Activated T-helper 1 cell treated with Interleukin-2 at 50 U/mL for 16 hours (primary cell): ENCODE measurements at places on chromosomes 3 and 15.

DNA sequence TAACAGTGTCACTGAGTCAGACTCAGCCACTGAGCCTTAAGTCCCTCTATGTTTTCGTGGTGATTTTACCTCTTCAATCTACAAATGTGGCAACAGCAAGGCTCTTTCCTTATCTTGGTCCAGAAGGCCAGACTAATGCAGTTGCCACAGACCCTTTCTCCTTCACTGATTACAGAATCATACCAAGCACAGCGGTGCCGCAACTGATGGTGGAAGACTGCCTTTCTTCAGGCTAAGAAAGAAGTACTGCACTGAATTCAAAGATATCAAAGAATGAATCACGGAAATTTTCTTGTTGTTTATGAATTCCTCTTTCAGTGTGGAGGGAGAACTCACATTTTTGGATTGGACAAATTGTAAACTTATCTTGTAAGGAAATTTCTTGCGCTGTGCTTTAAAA lies 18.6 kb downstream of the DCP1A start:
- DNase-seq, result no peak

DNA sequence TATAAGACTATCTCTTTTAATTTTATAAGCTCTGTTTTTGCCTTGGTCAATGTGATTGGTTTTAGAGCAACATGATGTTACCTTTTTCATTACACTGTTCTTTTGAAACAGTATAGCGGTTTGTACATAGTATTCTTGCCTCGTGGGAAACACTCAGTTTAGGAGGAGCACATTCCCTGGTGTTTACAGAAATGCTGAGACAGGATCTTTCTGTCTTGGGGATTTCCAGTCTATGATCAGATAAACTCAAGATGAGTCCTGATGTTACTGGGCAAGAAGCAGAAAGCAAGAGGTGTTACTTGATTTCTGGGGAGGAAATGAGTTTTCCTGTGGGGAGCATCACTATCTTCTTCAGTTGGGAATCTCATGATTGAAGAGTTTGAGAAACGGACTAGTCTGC lies 2.5 kb downstream of the TMEM266 start:
- no peak for DNase-seq

- no peak for DNase-seq
Measured at GRCh38 chr15:96300836-96301235, 29.7 kb upstream of the NR2F2 start.

DNA sequence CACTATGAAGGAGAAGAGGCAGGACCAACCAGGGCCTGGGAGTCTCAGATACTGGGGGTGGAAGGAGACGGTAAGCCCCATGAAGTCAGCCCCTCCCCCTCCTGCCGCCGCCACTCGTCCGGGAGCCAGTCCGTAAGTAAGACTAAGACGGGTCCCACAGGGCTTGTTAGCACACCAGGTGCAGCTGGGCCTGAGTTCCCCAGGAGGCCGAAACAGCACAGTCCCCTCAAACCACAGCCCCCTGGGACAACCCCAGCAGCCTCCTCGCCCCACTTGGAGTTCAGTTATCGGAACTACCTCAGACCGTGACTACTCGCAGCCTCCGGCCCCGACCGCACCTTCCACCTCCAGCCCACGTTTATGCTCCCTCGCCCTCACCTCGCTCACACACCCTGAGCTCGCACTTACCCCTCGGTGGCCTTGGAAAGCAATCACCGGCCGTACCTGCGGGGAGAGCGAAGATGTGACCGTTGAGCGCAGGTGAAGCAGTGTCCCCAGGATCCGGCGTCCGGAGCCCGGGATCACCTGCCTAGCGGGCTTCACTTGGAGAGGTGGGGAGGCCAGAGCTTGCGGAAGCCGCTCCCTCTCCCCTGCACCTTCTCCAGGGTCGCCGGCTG lies 557 bp downstream of the ELL3 start:
- no peak for DNase-seq

GRCh38 chr3:12959410-12959809 lies 113.8 kb downstream of the IQSEC1 start:
- DNase-seq, result no peak

- no peak for DNase-seq
Measured at GRCh38 chr3:190001426-190001825, 119.3 kb downstream of the P3H2 start.

DNA sequence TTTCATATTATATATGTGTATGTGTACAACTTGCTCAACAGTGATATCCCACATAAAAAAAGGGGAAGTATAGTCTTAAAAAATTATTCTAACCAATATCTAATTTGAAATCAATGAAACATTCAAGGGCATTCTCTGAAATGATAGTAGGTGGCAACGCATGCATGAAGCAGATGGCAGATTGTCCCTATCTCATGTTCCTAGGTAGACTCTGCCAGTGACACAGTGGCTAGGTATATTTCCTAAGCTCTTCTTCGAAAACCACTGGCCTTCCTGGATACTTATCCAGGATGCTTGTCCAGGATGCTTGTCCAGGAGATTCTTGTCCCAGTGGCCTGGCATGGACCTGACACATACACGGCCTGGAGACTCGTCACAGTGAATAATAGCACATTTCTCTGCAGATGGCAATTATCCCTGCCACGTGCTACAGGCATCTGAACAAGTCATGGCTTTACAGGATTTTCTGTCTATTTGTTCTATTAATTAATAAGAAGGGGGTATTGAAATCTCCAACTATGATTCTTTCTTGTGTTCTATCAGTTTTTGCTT lies 54.9 kb downstream of the OCA2 start:
- DNase-seq, result no peak

DNA sequence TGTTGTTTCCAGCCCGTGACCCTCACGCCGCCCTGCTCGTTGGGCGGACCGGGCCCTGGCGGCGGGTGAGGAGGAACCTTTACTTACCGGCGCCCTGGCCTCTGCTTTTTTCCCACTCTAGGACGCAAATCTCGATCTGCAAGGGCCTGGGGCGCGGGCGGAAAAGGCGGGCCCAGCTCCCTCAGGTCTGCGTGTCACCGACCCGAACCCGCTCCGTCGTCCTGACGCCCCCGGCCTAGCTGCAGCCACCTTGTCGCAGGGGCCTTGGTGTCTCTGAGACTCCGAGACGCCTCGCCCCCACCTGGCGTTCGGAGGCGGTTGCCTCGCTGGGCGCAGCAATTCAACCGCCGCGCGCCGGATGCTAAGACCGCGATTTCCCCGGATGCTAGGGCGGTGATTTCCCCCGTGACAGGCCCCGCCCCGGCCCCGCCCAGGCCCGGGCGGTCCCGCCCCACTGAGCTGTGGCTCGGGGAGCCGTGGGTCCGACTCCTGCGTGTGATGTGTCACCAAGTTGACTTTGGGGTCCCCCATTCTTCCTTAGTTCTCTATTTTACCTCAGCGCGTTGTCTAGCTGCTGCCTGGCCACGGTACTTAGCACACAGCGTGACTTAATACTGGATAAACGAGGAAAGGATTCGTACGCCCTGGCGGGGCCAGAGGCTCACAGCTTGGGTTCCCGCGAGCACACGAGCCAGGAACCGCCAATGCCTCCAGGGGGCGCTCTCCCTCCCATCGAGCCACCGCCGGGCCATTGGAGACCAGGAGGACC lies at the start of gene RPL39L:
TSS of gene RPL39L (minus strand) at position 371 of the 769 bp plus-strand sequence. CDS start 18,196 bp downstream, outside the sequence.
- peak; percentile 85 for DNase-seq

DNA sequence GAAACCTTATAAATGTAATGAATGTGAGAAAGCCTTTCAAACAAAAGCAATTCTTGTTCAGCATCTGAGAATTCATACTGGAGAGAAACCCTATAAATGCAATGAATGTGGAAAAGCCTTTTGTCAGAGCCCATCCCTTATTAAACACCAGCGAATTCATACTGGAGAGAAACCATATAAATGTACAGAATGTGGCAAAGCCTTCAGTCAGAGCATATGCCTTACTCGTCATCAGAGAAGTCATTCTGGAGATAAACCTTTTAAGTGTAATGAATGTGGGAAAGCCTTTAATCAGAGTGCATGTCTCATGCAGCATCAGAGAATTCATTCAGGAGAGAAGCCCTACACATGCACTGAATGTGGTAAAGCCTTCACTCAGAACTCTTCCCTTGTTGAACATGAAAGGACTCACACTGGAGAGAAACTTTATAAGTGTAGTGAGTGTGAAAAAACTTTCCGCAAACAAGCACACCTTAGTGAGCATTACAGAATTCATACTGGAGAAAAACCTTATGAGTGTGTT lies 5.3 kb downstream of the ZNF501 start:
- DNase-seq, result no peak

- DNase-seq, result no peak
Measured at GRCh38 chr15:31439328-31439727, 112.7 kb downstream of the KLF13 start.

- no peak for DNase-seq
Measured at GRCh38 chr3:32041316-32041715, 59.8 kb downstream of the ZNF860 start.

- DNase-seq, result no peak
Measured at GRCh38 chr3:120601554-120601953, 5.4 kb downstream of the NDUFB4 start.

- DNase-seq, result no peak
Measured at GRCh38 chr15:63528138-63528659, 23.8 kb downstream of the USP3 start.

- DNase-seq, result no peak
Measured at GRCh38 chr3:172528677-172529076, 5.4 kb upstream of the TNFSF10 start.

DNA sequence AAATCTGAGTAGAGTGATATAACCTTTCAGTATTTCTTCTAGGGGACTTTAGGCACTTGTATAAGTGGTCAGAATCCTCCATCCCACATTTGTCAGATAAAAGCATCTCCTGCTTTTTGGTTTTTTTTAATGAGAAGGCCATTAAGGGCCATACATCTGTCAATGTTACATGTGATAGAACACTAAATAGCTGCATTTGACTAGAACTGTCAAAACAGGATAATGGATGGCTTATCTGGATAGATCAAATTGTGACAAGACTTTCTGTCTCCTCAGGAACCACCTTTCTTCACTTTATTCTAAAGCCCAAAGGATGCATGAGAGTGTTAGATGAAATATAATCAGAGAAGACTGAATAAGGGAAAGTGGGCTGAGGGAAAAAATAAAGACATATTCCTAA lies 533.4 kb upstream of the TGFBR2 start:
- DNase-seq, result no peak

DNA sequence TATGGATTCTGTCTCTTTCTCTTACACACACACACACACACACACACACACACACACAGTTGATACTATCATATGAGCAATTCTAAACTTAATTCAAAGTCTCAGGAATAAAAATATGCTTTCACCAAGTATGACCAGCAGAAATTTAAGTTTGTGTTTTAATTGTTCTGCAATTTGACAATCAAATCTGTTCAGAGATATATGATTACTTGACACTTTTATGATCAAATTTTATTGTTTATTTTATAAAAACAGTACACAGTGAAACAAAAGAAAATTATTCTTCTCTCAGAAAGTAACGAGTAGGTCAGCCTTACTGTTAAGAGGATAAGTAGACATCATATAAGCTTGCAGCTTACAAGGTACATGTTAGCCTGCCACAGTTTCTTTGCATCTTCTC lies 114.3 kb downstream of the NEK10 start:
- DNase-seq, result no peak

DNA sequence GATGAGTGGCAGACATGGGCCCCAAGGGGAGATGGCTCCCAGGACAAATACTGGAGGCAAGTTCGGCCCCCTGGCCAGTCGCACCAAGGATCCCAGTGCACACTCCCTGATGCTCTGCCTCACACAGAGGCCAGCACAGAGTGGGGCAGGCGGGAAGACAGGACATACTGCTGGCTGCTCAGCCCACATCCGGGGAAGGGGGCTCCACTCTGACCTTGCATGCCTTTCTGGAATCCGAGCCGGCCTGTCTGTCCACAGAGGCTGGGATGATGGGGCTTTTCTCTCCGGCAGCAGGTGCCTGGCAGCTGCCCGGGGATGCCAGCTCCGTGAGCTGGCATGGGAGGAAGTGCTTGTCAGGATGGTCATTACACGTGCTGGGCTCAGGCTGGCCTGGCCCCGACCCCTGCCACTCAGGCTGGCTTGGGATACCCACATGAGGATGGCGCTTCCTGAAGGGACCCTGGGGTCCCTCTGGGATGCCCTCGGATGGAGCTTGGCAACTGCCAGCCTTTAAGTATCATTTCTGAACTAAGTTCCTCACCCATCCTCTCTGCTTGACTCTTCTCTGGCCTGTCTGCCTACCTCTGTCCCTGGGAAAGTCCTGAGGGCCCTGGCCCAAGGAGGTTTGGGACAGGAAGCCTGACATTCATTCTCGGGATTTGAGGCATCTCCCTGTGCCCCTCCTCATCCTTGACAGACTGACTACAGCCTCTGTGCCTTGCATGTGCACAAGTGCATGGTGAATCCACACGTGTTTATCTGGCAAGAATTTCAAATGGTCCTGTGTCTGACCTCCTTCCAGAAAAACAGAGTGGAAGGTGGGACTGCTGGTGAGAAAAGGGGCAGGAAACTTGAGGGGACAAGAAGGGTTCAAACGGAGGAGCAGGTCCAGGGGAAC lies 46.5 kb downstream of the EXOG start:
- no peak for DNase-seq

DNA sequence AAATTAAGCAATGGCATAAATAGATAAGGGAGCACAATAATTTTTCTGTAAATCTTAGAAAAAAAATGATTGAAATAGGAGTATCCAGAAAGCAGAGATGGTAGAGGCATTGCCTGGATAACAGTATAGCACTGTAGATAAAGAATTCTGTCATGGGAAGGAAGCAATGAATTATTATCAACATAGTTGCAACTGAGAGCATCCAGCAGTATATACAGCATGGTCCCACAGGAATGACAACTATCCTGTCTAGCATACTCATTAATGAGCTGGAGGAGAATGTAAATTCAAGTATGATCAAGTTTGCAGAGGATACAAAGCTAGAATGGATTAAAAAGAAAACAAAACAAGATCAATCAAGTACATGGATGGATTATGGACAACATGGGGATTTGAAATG lies 90.8 kb downstream of the DPH6 start:
- no peak for DNase-seq

GRCh38 chr15:45790325-45790943 lies 155.6 kb downstream of the SQOR start:
- no peak for DNase-seq

GRCh38 chr3:191345334-191345733 lies 15.0 kb upstream of the UTS2B start:
- no peak for DNase-seq

- DNase-seq, result no peak
Measured at GRCh38 chr3:124986192-124987143, 51.9 kb upstream of the MUC13 start.

- no peak for DNase-seq
Measured at GRCh38 chr3:187465503-187465902, 97.3 kb downstream of the RTP4 start.

- no peak for DNase-seq
Measured at GRCh38 chr15:77901921-77902750, 175.4 kb downstream of the TBC1D2B start.

- DNase-seq, result no peak
Measured at GRCh38 chr3:122760453-122761271, 33.0 kb downstream of the HSPBAP1 start.
